ENCODE measurements at places on chromosomes 2 and 18.

DNA sequence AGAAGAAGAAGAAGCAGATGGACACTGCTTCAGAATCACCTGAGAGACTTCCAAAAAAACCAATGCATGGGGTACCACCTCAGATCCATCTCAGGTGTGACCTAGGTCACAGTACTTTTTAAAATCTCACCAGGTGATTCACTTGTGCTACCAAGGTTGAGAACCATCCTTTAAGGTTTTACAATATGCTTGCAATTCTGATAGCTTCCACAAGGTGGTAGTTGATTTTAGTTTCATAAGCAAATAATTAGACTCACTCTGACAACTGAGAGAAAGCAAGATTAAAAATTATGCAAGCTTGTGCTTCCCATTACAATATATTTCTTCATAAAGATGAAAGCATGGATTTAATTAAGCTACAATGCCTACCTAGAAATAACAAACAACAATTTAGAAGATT is 355.1 kb downstream of the EN1 start:
- no peak for DNase-seq

- no peak for DNase-seq
These were observed 872 bp downstream of the ASB1 start for GRCh38 chr2:238427435-238428162.

GRCh38 chr2:189506514-189506976 is 65.3 kb downstream of the WDR75 start:
- no peak for DNase-seq

DNA sequence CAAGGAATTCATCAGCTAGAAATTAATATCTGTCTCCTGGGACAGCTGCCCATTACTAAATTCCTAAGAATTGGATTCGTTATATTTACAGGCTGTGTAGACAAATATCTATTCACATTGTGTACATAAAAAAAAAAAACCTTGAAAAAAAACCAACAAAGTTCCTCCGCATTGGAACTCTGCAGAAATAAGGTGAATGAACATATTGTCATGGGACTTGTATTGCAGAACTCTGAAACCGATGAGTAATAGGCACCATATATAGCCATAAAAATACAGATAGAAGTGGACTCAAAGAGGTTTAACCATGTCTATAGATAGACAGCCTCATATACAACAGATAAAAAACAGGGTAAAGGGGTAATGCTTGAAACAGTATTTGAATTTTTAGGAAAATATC is 909.9 kb upstream of the CHAC2 start:
- DNase-seq = no peak

GRCh38 chr2:98704499-98705332 is 26.2 kb downstream of the MGAT4A start:
- no peak for DNase-seq

DNA sequence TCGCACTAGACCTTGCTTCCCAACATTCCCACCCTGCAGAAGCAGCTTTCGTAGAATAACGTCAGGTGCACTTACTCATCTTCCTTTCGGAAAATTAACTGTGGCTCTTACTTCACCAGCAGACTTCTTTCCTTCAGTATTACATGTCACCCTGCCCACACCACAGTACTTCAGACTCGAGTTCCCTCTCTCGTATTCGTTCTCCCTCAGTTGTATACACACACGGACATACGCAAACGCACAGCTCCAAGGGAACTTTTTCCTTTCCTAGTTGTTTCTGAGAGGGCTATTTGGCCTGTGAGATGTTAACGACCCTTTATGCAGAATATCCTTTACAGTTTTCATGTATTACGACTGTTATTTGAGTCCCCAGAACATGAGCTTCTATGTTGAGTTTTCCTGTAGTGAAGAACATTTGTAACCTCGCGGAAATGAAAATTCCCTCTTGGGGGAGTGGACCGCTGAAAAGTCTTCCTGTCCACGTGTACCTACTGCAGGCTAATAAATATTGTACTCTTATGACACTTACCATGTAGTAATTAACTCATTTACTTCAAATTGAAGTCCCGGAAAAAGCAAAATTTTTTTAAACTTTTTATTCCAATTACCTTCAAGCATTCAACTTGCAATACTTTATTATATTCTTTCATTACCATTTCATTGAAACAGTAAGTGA is 908 bp downstream of the ERLEC1 start:
- no peak for DNase-seq

- DNase-seq = no peak
These were observed 429.5 kb downstream of the ZNF521 start for GRCh38 chr18:24922491-24922890.

DNA sequence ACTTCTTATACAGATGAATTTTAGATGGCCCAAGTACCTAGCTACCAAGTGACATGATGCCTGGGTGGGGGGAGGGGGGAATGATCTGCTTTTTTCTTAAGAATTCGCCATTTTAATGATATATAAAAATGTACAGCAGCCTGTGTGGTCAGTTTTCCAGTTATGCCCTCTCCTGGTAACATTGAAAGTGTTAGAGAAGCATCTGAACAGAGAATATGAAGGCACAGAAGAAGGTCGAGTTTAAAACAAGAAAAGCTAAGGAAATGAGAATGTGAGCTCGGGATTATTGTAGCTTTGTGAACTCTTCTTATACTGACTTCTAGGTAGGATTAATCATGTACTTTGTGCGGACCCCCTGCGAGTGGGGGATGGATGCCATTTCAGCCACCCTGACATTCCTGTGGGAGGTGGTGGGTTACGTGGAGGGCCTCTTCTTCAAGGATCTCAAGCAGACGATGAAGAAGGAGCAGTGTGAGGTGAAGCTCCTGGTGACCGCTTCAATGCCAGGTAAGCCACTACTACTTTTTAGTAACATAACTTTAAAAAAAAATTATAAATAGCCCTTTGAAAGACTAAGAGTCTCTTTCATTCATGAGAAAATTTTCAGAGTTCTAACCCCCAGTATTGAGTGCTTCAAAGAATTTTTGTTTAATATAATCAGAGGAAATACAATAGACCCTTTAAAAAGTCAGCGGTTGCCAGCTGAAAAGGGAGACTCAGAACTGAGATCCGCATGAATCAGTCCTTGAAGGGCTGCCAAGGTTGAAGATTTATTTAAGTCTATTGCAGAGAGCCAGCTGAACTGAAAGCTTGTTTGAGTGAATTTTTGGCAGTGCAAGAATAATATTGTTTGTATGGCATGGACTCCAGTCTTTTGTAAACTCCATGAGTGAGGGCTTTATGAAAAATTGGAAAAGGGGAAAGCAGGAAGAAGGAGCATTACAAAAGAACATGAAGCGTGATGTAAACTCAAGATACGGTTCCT is 68.6 kb upstream of the RPE start:
- DNase-seq = no peak

GRCh38 chr18:53819671-53820070 is 404.8 kb downstream of the MBD2 start:
- DNase-seq = no peak

DNA sequence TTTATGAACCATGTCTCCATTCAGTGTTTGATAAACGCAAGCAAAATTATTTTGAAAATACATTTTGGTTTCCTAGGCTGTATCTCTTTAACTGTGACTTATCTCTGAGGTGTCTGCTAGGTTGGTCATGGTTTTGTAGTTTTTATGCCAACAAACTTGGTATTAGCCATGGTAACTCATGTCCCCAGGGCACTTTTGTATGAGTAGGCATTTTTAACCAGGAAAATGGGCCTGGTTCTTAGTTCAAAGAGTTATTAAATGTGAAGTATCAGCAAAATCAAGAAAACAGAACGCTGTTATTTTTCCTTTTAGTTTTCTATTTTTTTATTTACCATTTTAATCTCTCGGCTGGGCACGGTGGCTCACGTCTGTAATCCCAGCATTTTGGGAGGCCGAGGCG is 179.3 kb upstream of the LHCGR start:
- DNase-seq = no peak

- DNase-seq = no peak
These were observed 1.1 kb upstream of the ONECUT2 start for GRCh38 chr18:57433934-57434535.

GRCh38 chr2:39221459-39221858 is 22.3 kb downstream of the CDKL4 start:
- DNase-seq = no peak

DNA sequence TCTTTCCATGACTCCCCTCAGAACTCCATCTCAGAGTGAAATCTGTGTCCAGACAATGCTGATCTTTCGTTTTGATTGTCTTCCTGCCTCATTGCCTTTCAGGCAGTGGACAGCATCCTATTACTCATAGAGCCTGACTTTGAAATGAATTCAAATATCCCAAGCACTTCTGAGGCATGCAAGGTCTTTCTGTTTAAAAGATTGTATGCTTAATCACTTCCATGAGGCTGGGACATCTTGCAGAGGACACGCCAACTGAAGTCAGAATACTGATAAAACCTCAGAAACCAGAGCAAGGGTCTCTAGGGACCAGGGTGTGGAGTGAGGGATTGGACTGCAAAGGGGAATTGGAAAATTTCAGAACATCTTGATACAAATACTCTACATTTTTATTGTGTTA is 836.5 kb upstream of the ID2 start:
- DNase-seq = no peak
